ENCODE measurements at places on chromosomes 12 and 14.
A peak's percentile ranks its signal among the peaks of the same experiment; 100 is the strongest.

GRCh38 chr14:94342334-94342934, 19.3 kb upstream of the SERPINA6 start:
- no peak for DNase-seq

DNA sequence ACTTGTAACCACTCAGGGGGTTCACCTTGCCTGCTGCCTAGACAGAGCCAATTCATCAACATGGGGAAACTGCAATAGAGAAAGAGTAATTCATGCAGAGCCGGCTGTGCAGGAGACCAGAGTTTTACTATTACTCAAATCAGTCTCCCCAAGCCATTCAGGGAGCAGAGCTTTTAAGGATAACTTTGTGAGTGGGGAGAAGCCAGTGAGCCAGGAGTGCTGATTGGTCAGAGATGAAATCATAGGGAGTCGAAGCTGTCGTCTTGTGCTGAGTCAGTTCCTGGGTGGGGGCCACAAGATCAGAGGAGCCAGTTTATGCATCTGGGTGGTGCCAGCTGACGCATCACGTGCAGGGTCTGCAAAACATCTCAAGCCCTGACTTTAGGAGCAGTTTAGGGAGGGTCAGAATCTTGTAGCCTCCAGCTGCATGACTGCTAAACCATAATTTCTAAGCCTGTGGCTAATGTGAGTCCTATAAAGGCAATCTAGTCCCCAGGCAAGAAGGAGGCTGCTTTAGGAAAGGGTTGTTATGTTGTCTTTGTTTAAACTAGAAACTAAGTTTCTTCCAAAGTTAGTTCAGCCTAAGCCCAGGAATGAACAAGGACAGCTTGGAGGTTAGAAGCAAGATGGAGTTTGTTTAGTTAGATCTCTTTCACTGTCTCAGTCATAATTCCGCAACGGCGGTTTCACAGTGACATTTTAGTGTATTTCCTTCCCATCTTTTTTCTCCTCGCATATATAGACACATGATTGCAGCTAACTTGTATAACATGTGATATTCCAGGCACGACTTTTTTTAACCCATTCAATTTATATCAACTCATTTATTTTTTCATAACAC, 68.9 kb upstream of the NCOR2 start:
- no peak for DNase-seq

GRCh38 chr14:68951800-68952530, 27.1 kb downstream of the ACTN1 start:
- no peak for DNase-seq

- no peak for DNase-seq
These were observed 70.2 kb upstream of the NCOR2 start for GRCh38 chr12:124637581-124637981.

- DNase-seq = no peak
These were observed 16.7 kb downstream of the GRIP1 start for GRCh38 chr12:66662179-66662578.

- DNase-seq = no peak
These were observed 65.5 kb downstream of the SVOP start for GRCh38 chr12:108955225-108955835.

DNA sequence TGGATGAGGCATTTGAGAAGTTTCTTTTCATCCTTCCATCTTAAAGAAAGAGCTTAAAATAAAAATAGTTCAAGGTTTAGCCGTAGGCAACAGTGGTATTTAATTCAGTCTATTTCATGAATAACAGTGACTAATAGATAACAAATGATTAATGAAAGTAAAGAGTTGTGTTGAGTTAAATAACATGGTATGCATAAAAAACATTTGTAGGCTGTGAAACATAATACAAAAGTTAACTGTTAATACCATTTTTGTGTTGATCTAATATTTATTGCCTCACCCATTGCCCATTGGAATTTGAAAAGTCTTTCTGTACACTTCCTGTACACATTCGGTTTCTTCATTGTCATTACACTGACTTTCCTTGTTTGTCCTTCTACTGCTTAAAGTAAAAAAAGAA, 108.6 kb upstream of the PDE3A start:
- DNase-seq = no peak

DNA sequence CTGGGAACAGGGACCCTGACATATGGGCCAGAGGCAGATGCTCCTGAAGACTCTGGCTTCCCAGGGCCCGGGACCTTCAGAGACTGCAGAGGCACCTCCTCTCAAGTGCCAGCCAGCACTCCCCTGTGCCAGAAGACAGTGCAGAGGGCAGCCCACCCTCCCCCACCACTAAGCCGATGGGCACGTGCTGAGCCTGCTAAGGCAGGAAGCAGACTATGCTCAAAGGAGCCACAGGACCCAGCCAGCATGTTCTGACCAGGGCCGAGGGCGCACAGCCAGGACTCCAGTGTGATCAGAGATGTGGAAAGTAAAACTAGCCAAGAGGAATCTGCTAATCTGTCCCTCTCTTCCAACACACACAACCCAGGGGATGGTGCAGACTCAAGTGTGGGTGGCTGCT, 29.8 kb downstream of the DIO3 start:
- DNase-seq = no peak

DNA sequence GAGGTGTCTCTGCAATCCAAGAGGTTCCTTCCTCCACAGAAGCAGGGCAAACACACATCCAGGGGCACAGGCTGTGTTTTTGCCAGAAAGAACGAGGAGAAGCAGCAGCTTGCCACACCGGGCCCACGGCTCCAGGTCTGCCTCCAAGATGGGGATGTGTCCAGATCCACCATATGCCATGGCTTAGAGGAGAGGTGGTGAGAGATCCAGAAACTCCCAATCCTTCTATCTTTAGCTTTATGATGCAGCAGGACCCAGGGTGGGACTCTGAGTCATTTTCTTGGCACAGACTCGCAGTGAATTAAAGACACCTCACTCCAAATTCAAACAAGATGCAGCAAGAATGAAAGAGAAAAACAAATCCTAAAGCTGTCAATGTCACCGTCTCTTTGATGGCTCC, 481.4 kb upstream of the TMEM132C start:
- no peak for DNase-seq

- no peak for DNase-seq
These were observed 7.5 kb downstream of the KLRG1 start for GRCh38 chr12:8996682-8997405.

GRCh38 chr14:82425261-82425660, 891.6 kb upstream of the SEL1L start:
- no peak for DNase-seq

GRCh38 chr12:34604227-34604626, 581.9 kb downstream of the ALG10 start:
- no peak for DNase-seq

DNA sequence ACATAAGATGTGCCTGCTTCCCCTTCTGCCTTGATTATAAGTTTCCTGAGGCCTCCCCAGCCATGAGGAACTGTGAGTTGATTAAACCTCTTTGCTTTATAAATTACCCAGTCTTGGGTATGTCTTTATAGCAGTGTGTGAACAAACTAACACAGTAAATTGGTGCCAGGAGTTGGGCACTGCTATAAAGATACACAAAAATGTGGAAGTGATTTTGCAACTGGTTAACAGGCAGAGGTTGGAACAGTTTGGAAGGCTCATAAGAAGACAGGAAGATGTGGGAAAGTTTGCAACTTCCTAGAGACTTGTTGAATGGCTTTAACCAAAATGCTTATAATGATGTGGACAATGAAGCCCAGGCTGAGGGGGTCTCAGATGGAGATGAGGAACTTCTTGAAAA, 264.1 kb downstream of the DACT1 start:
- no peak for DNase-seq

GRCh38 chr14:94423453-94424056, 29.0 kb downstream of the SERPINA11 start:
- peak; percentile 52 for DNase-seq

- DNase-seq = no peak
These were observed 40.7 kb upstream of the RIN3 start for GRCh38 chr14:92472860-92473259.

DNA sequence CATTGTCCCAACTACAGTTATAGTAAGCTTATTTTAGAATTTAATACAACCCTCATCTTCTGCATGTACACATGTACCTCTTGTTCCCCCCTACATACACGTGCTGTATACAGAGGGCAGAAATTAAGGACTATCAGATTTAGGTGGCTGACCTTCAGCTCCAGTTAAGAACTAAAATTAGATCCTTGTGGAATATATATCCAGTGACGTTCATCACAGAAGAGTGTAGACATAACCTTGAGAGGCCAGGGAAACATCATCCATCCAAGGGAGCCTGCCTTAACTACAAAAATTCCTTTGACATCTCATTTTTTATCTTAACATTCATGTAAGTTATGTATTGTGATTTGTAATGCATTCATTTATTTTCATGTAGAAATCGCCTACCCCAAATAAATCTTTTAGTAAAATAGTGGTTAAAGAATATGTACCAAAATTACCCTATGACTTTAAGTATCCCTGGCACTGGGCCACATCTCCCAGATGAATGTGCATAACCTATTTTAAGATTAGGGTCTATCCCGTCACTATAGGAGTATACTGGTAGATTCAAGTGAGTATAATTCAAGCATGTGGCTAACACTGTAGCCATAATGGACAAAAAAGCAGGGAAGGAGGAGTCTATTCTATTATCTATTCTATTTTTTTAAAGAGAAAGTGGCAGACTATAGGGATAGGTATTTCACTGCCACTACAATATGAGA, 27.5 kb downstream of the RIC8B start:
- no peak for DNase-seq

DNA sequence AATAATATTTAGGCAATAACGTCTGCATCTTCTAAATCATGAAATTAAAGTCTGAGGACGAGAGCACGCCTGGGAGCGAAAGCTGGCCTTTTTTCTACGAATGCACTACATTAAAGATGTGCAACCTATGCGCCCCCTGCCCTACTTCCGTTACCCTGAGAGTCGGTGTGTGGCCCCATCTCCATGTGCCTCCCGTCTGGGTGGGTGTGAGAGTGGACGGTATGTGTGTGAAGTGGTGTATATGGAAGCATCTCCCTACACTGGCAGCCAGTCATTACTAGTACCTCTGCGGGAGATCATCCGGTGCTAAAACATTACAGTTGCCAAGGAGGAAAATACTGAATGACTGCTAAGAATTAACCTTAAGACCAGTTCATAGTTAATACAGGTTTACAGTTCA, 19.3 kb downstream of the CKB start:
- no peak for DNase-seq

GRCh38 chr14:98370352-98370751, 901.6 kb downstream of the BCL11B start:
- DNase-seq = no peak

GRCh38 chr14:68661226-68662225, 131.3 kb downstream of the ZFP36L1 start:
- DNase-seq = no peak

DNA sequence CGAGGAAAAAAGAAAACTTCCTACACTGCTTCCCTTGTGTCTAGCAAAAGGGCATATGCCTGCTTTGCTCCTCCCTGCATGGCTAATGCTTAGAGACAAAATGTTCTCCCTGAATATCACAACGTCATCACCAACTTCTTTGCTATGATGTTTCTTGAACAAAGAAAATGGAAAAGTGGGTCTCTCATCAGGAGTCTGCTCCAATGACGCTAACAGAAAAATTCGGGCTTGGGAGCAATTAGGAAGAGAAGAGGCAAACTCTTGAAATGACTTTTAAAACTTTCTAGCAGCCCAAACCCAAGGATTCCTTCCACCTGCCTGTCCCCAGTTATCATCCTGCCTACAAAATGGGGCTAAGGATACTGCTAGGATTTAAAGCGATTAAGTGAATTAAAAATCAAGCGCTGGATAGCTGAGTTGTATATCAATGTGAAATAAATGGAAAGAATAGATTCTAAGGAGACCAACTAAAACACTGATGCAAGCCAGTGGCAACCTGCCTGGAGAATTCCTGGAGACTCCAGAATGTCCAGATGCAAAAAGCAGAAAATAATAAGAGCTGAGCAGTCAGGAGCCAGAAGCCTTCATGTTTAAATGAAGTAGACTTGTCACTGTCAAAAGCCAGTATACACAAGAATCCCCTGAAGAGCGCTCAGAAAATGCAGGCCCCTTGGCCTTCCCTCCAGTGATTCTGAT, 183.8 kb downstream of the DPF3 start:
- DNase-seq = no peak

GRCh38 chr12:59014885-59015284, 94.6 kb upstream of the LRIG3 start:
- no peak for DNase-seq

GRCh38 chr14:103385929-103386712, 906 bp downstream of the MARK3 start:
- DNase-seq = peak; percentile 46

- no peak for DNase-seq
These were observed 768.3 kb upstream of the ATXN7L3B start for GRCh38 chr12:73769337-73769736.

- DNase-seq = no peak
These were observed 515.9 kb upstream of the TBX3 start for GRCh38 chr12:115199831-115200230.

GRCh38 chr12:2693244-2693860, 101.4 kb upstream of the FKBP4 start:
- no peak for DNase-seq

GRCh38 chr12:3320881-3321509, 170.0 kb upstream of the PRMT8 start:
- DNase-seq = no peak

- DNase-seq = no peak
These were observed 686 bp downstream of the B4GALNT1 start for GRCh38 chr12:57632073-57632957.

DNA sequence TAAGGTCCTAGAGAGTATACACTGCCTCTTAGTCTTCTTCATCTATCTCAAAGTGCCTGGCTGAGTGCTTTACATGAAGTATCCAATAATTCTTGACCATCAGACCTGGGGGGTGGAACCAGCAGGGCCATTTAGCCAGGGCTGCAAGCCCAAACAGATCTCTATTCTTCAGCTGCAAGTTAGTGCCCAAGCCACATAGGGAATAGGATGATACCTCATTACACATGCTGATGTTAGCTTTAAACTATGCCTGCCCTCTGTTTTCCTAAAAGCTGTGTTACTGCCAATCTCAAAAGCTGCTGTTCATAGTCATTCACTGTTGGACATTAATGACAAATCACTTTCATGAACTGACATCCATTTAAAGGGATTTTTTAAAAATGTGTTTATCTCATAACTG, 16.7 kb upstream of the IFNG start:
- DNase-seq = no peak

All from CD4-positive, alpha-beta T cell (primary cell).